Large intestine (tissue), 12 donors: ENCODE measurements at places on chromosomes 12 and 14. TPM values are rescaled to one million over a fixed set of nuclear protein-coding genes. Genes with fewer than 3 reads are reported as not detected.

The L2HGDH gene
- polyA plus RNA-seq, result 8.6 TPM

- H3K27me3 ChIP-seq, result no peaks in the 10 kb centered on the region
- no peaks in the 10 kb centered on the region for H3K36me3 ChIP-seq
- no peaks in the 10 kb centered on the region for H3K4me1 ChIP-seq
- H3K27ac ChIP-seq, result no peak overlapping the region
Measured at GRCh38 chr14:74578479-74578878, 33.6 kb downstream of the LTBP2 start.

The MYO1H gene
- 1.0 TPM for polyA plus RNA-seq

DNA sequence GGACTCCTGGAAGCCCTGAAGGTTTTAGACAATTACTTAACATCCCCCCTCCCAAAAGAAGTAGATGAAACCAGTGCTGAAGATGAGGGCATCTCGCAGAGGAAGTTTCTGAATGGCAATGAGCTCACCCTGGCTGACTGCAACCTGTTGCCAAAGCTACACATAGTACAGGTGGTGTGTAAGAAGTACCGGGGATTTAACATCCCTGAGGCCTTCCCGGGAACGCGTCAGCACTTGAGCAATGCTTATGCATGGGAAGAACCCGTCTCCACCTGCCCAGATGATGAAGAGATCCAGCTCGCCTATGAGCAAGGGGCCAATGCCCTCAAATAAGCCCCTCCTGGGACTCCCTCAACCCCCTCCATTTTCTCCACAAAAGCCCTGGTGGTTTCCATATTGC, 10.6 kb upstream of the SPPL3 start:
- no peak for DNase-seq
- no peaks in the 10 kb centered on the region for H3K27me3 ChIP-seq
- H3K27ac ChIP-seq, result no peak overlapping the region
- H3K4me3 ChIP-seq, result no peak overlapping the region
- H3K36me3 ChIP-seq, result no peaks in the 10 kb centered on the region

DNA sequence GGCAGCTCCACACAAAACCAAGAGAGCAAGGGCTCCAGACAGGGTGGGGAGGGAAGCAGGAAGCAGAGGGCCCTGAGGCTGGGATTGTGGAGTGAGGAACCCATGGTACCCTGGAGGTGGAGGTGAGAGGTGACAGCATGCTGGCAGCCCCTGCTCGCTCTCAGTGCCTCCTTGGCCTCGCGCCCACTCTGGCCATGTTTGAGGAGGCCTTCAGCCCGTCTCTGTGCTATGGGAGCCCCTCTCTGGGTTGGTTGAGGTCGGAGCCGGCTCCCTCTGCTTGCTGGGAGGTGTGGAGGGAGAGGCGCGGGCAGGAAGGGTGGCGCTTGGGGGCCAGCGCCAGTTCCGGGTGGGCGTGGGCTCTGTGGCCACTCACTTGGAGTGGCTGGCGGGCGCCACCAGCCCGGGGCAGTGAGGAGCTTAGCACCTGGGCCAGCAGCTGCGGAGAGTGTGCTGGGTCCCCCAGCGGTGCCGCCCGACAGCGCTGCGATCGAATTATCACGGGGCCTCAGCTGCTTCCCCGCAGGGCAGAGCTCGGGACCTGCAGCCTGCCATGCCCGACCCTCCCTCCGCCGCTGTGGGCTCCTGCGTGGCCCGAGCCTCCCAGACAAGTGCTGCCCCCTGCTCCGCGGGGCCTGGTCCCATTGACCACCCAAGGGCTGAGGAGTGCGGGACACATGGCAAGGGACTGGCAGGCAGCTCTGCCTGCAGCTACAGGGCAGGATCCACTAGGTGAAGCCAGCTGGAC, 196.0 kb downstream of the DACT1 start:
- H3K27ac ChIP-seq, result no peak overlapping the region
- no peaks in the 10 kb centered on the region for H3K27me3 ChIP-seq
- H3K4me1 ChIP-seq, result peaks cover 15% of the 10 kb centered on the region
- H3K4me3 ChIP-seq, result no peak overlapping the region
- no peaks in the 10 kb centered on the region for H3K36me3 ChIP-seq

- no peaks in the 10 kb centered on the region for H3K27me3 ChIP-seq
- no peak overlapping the region for H3K4me3 ChIP-seq
- H3K27ac ChIP-seq, result no peak overlapping the region
- no peak for DNase-seq
Measured at GRCh38 chr12:101019667-101020066, 190.4 kb downstream of the SLC5A8 start.

The TMEM63C gene
- 7.7 TPM for polyA plus RNA-seq

The TMTC3 gene
- polyA plus RNA-seq, result 17.7 TPM

The BORCS5 gene
- polyA plus RNA-seq, result 6.4 TPM

The KCNC2 gene
- polyA plus RNA-seq, result 0.42 TPM

- no peak overlapping the region for H3K27ac ChIP-seq
- H3K36me3 ChIP-seq, result no peaks in the 10 kb centered on the region
- no peaks in the 10 kb centered on the region for H3K27me3 ChIP-seq
Measured at GRCh38 chr14:29906256-29906870, 21.3 kb downstream of the PRKD1 start.
